Mucosa of gallbladder (tissue), 1 donor: ENCODE measurements at places on chromosomes 2 and 18. TPM values are rescaled to one million over a fixed set of nuclear protein-coding genes. Genes with fewer than 3 reads are reported as not detected.

- DNase-seq = no peak
These were observed 15.3 kb upstream of the ACOXL start for GRCh38 chr2:110716959-110717645.

- no peak for DNase-seq
These were observed 86.6 kb downstream of the ASB1 start for GRCh38 chr2:238513346-238513745.

DNA sequence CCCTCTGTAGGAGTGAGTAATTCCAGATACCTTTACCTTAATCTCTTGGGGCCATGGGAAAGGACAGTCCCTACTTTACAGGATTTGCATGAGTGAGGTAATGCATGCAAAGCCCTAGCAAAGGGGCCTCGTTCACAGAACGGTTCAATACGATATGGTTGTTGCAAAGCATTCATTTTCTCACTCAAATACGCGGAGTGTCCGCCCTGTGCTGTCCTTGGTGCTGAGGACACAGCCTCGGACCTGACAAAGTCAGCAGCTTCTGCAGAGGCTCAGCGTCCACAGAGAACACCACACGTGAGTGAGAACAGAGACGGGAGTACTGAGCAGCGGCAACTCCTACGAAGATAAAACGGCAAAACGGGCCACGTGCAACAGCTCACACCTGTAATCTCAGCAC is 125.7 kb downstream of the EIPR1 start:
- no peak for DNase-seq

- no peak for DNase-seq
These were observed 12.5 kb downstream of the METTL21A start for GRCh38 chr2:207612714-207613113.

DNA sequence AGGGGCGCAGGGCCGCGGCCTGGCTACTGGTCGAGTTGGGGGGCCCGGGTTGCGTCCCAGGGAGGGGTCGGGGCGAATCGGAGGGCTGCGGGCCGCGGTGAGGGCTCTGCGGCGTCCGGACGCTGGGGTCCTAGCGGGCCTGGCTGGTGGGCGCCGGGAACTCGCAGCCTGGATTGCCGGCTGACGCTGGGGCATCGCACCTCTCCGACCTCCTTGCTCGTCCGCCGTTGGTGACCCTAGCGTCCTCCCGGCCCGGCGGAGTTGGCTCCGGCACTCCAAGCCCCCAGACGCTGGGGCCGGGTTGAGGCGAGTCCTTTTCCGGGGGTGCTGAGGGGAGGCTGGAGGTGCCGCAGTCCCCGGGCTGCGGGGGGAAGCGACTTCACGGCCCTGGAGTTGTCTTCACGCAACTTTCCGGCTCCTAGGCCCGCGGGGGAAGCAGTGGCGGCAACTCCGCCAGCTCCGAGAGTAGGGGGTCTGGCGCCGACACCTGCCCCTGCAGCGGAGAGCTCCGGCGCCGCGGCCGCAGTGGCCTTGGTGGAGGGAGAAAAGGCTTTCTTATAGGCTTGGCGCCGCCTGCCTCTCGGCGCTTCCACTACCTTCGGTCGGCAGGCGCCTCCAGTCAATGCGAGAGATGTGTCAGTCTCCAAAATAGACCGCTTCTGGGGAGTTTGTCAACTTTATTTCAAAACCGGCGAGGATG is 70.3 kb downstream of the HAUS1 start:
- no peak for DNase-seq

DNA sequence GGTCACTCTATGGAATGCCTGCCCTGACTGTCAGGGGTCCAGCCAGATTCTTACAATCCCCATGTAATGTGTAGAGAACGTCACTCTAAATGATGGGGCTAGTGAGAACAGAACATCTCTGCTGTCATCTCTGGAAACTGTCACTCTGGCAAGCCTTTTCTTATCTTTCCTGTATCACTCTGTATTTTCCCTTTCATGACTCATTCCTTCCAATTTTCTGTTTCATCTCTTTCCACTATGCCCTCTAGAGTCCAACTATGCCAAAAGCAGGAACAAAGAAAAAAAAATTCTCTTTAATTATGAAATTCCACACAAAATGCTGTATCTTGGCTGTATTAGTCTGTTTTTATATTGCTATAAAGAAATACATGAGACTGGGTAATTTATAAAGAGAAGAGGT is 608.8 kb downstream of the ADCYAP1 start:
- DNase-seq = no peak

DNA sequence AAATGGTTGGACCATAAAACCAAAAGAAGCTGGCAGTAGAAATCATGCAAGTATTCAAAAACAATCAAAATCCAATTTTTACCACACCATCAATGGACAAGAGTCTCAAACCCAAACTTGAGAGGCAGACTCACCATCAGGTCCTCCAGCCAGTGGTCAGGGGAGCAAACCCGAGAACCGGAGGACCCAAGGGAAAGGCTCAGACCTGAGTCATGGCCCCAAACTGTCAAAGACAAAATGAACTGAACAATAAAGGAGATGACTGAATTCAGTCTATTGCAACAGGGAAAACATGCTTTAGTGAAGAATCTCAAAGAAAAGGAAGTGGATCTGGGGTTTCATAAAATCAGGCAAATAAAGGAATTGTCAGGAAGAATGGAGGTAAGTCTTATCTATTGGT is 150.7 kb upstream of the MGAT5 start:
- no peak for DNase-seq

GRCh38 chr2:219308142-219309101 is 779 bp downstream of the PTPRN start:
- peak; percentile 54 for DNase-seq

- DNase-seq = no peak
These were observed 128.3 kb upstream of the FSIP2 start for GRCh38 chr2:185610301-185610700.

- DNase-seq = peak; percentile 39
These were observed 229.4 kb downstream of the ZNF516 start for GRCh38 chr18:76265497-76266235.

DNA sequence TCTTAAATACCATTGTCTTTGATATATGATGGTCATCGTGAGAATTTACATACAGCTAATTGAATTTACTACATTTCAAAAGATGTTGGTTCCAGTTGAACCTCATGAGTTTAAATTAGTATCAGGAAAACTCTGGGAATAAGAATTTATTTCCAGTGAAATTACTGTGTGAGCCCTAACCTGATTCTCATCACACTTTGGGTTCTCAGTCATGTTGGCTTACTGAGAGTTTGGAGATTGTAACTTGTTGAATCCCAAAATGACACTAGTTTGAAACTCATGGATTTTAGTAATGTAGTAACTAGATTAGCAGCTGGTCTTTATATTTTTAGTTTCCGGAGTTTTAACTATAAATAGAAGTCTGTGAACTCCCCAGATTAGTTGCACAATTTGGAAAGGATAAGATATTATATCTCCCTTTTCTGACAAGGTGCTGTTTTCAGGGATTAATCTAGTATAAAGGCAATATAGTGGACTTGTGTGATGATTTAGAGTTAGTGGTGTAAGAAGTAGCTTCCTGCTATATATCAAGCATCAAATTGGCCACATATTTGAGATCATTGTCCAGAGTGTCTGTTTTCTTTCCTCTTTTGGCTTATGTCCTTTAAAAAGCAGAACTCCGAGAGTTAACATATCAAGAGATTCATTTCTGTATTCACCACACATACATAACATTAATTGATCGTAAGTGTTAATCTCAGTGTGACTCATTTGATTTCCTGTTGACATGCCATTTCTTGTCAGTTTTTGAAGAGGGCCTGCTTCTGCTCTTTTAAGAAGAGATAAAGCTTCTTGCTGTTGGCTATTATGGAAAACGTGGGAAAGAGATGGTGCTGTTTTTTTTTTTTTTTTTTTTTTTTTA is 15.7 kb downstream of the NDUFV2 start:
- no peak for DNase-seq

GRCh38 chr2:221176667-221177066 is 395.4 kb downstream of the EPHA4 start:
- DNase-seq = no peak

LBH gene
- total RNA-seq = 114 TPM

LBX2 gene
- total RNA-seq = 3.3 TPM
